ENCODE measurements at places on chromosomes 11 and 22.

DNA sequence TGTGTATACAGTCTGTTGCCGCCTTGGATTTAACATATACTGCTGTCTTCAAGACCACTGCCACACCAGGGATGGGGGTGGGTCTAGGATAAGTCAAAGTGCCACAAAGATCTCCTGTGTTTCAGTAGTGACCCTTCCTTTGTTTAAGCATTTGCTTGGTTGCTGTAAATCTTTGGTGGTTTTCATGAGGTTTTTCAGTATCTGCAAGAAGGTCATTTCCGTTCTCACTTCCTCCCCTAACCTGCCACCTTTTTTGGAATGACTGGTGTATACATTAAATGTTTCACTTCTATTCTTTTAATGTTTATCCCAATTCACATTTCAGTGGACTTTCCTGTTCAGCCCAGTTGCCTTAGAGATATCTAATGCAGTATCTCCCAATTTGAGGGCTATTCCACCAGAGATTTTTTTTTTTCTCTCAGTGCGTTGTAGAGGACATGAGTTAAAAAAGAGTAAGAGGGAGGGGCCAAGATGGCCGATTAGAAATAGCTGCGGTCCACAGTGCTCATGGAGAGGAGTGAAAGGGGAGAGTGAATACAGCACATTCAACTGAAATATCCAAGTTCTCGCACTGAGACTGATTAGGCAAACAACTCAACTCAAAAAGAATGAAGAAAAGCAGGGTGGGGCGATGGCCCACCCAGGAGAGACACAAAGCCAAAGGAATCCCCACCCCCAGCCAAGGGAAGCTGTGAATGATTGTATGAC, 43.2 kb downstream of the USP47 start:
- no peak for DNase-seq

DNA sequence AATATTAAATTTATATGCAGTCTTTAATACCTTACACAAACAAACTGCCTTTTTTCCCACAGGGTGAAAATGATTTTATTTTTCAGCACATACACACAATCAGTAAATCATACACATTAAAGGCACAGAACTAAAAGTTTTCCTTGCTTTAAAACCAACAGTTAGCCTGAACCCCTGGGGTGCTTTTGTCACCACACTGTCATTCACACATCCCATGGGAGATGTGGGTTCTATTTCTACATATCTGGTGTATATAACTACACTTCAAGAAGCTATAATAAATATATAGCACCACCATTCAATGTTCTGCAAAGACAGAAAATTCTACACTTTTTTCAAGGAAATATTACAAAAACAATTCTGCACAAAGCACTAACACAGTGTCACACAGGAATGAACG, 197.0 kb downstream of the GUCY1A2 start:
- no peak for DNase-seq

DNA sequence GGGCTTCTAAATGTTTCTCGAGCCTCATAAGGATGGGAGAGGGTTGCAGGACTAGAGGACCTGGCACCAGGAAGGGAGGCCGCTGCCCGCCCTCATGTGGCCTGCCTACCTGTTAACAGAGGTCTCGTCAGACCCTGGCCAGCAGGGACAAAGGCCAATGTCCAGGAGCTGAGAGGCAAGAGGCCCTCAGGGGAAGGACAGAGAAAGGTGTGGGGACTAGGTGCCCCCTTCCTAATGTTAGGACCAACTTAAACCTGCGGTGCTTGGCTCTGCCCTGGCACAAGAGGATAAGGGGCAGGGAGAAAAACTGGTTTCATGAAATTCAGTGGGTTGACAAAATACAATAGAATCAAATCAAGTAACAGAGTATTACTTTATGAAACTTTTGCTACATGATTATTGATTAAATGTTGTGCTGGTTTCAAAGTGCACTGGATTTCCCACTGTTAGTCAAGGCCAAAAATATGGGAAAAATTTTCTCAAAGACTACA, 20.0 kb upstream of the SYT12 start:
- DNase-seq = no peak

DNA sequence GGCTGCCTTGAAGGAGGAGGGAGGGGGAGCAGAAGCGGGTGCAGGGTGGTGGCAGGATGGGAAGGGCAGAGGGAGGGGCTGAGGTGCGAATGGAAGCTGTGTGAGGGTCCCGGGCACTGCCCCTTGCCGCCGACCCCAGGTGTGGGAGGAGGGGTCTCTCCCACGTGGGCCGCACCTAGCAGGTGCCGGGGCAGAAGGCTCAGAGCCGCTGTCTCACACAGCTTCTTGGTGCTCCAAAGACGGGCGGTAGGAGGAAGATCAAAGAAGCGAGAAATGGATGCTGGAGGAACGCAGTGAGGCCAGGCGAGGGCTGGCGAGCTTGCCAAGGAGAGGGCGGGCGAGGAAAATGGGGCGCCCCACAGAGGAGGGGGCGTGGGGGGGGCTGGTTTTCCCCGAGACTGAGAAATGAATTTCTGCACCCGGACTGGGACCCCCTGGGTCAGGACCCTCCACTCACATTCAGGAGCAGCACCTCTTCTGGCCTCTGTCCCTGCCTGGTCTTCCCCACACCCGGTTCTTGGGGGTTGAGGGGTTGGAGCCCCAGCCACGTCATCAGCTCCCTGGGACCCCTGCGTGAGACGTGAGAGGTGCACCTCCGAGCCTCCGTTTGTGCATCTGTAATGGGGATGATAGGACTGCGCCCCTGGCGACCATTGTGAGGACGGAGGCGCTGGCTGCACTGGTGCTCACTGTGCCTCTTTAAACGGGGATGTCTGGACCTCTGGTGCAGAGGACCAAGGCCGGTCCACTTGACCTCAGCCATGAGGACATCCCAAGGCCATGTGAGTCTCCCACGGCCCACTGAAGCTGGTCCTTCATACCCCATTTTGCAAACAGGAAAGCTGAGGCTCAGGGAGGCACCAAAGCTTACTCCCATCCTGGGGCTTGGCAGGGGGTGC, 16.8 kb downstream of the LSP1 start:
- DNase-seq = no peak

DNA sequence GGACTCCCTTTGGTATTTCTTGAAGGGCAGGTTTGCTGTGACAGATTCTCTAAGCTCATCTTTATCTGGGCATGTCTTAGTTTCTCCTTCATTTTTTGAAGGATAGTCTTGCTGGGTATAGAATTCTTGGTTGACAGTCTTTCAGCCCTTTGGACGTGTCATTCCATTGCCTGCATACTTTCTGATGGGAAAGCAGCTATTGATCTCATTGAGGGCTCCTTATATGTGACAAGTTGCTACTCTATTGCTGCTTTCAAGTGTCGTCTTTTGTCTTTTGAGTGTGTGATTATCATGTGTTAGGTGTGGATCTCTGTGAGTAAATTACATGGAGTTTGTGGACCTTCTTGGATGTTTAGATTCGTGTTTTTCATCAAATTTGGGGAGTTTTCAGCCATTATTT, 21.9 kb downstream of the IGHMBP2 start:
- no peak for DNase-seq

All from hematopoietic multipotent progenitor cell treated with erythropoietin and hydrocortisone succinate and interleukin-3 and kit ligand, for 15 days (in vitro differentiated cells).